ENCODE measurements at places on chromosomes 2 and 18.

DNA sequence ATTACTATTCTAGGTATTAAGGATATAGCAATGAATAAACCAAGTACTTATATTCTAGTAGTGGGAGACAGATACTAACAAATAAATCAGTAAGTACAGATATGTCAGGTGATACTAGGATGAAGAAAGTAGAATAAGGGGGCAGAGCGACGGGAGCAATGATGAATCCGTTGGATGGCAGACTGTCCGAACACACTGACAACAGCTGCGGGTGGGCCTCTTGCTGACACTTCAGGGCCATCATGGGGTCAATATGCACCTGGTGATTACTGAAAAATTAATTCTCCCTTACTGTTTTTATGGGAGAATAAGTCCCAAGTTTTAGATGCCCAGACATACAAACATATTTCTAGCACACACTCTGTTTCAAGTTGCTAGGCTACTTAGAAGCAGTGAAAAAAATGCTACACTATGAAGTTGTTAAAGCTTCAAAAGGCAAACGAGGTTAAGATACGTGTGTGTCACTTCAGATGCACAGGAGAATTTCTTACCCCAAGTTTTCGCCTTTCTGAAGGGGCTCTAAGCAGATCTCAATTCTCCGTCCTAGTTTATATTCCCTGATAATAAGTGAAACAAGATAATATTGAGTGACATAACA, 78.7 kb downstream of the USP40 start:
- DNase-seq = no peak

GRCh38 chr18:21598726-21599584, 1.5 kb downstream of the ESCO1 start:
- no peak for DNase-seq

GRCh38 chr18:22344908-22345670, 72.6 kb downstream of the CTAGE1 start:
- DNase-seq = no peak

- no peak for DNase-seq
These were observed 1047.8 kb downstream of the SOCS6 start for GRCh38 chr18:71336576-71337210.

GRCh38 chr2:223442847-223443246, 159.3 kb downstream of the SCG2 start:
- no peak for DNase-seq

- DNase-seq = no peak
These were observed 271.1 kb downstream of the PRKCE start for GRCh38 chr2:45922577-45922988.

GRCh38 chr2:118052474-118052873, 35.8 kb upstream of the INSIG2 start:
- no peak for DNase-seq

DNA sequence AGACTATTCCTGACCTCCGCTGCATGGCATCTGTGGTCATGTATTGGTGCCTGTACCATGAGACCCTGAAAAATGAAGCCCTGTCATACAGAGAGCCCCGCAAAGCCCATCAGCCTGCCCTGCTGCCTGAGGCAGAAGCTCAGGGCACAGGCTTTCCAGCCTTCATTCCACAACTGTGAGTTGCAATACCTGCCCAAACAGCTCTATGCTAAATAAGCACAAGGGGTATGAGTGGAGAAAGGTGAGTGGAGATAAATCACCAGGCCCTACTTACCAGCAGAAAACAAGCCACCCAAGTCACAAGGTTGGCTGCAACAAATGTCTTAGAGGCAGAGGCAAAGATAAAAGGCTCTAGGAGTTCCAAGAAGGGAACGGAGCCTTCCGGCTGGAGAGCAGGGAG, 277.4 kb downstream of the TNS1 start:
- no peak for DNase-seq

DNA sequence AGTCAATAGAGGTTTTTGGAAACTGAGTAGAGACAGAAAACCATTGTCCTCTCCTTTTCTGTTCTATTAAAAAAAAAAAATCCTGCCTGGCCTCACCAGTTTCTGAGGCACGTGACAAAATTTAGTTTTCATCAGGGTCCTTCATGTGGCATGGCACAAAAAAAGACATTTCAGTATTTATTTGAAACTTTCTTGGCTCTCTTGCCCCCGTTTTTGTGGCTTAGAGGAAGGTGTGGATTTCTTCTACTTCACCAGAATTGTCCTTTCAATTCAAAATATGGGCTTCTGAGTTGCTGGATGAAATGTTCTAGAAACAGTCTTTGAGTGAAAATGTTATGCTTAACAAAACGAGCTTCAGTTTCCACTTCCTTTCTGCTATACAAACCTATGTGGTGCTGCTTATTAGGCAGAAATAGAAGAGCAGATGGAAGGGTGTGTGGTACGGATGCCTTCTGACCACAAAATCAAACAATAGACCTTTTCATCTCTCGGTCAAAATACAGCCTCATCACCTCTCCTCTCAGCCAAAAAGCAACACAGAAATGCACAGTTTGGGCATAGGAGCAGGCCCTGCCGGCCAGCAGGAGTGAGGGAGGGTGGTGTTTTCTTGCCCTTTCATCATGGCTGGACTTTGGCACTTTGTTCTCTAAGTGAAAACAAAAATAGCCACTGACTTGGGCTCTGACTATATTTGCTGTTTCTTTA, 89.2 kb downstream of the SH3RF3 start:
- no peak for DNase-seq

- no peak for DNase-seq
These were observed 43.4 kb downstream of the NABP1 start for GRCh38 chr2:191721331-191721730.

DNA sequence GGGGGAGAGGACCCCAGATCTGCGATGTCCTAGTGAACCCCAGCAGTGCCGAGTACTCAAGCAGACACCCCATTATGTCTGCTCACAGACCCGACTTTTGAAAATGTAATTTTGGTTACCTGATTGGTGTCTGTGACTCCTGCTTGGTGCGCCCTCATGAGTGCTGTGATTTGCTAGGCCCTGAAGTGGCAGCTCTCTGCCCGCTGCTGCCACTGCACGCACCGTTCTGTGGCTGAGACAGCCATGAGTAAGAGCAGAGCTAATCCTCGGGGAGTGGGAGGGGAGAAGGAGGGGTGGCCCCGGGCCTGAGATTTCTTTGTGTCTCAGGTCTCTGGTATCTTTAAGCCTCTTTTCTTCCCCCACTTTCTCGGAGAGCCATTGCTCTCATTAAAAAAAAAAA, 18.2 kb downstream of the FHOD3 start:
- DNase-seq = no peak

GRCh38 chr2:163698857-163699256, 37.0 kb downstream of the FIGN start:
- DNase-seq = no peak

DNA sequence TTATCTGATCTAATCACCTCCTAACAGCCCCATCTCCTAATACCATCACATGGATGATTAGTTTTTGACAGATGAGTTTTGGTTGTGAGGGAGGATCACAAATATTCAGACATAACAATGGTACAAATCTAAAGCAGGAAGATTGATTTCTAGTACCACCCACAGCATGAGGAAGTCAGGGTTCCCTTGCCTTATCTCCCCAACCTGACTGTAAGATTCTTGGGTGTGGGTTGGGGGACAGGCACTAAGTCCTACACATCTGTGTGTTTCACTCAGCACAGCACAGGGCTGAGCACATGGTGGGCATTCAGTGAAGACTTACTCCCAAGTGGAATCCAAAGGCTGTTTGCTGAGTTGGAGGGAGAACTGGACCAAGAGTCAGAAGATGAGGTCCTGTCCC, 93.8 kb upstream of the CXCR4 start:
- DNase-seq = no peak

DNA sequence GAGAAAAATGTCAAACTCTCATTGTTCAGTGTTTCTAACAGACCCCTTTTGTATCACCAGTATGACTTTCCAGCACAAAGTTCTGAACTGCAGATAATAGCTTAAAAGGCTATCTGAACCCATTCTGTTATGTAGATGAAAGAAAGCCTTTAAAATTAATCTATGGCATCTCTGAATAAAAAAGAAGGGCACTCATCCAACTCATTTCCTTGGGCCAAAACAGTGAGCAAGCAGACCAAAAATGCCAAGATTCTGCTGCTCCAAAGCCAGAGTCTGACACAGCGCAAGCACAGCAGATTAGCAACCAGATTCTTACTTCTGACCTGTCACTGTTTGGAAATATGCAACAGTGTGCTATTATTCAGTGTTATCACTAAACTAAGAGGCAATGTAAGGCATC, 22.6 kb upstream of the ITGA6 start:
- no peak for DNase-seq

GRCh38 chr2:222862106-222862908, 1.5 kb downstream of the ACSL3 start:
- no peak for DNase-seq

DNA sequence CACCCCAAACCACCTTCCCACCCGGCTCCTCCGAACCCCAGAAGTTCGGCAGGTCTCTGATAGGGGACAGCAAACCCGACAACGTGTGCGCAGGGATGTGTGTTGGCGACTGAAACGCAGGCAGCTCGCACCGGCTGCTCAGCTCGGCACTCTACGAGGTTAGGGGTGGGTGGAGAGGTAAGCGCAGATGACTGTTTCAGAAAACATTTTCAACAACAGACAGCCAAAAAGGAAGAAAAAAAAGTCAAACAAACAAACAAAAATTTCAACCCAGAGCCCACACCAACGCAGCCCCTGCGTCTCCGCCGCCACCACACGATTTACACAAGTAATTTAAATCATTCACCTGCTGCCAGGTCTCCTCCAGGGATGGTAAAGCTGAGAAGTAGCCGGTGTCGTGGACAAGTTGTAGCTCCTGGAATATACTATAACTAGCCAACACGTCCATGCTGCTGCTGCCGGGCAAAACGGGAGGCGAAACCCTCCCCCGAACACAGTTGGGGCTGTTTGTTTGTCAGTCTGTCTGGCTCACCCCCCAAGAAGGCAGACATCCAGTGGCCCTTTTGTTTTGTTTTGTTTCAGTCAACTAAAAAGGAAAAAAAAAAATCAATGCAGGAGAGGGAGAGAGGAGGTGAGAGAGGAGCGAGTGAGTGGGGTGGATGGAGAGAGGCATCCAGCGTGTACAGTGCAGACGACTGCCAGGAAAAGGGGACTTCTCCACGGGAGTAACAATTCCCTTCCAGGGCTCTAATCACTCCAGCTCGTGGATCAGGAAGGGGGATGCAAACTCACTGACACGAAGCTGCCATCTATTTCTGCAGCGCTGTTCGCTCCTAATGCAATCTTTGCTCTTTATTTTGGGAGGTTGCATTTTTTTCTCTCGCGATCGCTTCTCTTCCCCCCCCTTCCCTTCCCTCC, at the start of gene KLF7:
Gene KLF7, minus strand, starts transcription at position 828 of the 918 bp plus-strand sequence. Its CDS starts 380 bp downstream, at position 448.
- peak; percentile 65 for DNase-seq

GRCh38 chr2:223618172-223619035, 16.2 kb upstream of the SCG2 start:
- DNase-seq = no peak

- peak; percentile 44 for DNase-seq
These were observed 2.0 kb downstream of the PHLPP1 start for GRCh38 chr18:62717169-62717924.

- DNase-seq = no peak
These were observed 7.8 kb downstream of the LOXHD1 start for GRCh38 chr18:46649071-46649862.

DNA sequence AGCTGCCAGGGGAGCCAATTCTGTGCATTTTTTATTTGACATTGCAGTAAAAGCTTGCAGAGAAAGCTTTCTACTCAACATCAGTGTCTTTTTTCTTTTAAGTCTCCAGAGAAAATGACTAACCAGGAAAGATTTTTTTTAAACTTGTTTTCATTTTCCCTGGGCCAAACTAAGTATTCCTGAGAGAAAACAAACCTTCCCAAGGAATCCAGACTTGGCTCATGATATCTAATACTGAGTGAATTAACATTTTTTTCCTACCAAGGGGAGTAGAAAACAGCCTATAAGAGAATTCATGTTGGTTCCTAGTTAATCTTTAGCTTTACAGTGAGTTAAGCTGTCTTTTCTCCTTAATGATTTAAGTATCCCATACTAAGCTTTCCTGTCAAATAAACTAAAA, 46.7 kb downstream of the DAPL1 start:
- no peak for DNase-seq

- no peak for DNase-seq
These were observed 239.9 kb upstream of the FOSL2 start for GRCh38 chr2:28152585-28153280.

- no peak for DNase-seq
These were observed 5.3 kb downstream of the AGFG1 start for GRCh38 chr2:227477291-227477690.

DNA sequence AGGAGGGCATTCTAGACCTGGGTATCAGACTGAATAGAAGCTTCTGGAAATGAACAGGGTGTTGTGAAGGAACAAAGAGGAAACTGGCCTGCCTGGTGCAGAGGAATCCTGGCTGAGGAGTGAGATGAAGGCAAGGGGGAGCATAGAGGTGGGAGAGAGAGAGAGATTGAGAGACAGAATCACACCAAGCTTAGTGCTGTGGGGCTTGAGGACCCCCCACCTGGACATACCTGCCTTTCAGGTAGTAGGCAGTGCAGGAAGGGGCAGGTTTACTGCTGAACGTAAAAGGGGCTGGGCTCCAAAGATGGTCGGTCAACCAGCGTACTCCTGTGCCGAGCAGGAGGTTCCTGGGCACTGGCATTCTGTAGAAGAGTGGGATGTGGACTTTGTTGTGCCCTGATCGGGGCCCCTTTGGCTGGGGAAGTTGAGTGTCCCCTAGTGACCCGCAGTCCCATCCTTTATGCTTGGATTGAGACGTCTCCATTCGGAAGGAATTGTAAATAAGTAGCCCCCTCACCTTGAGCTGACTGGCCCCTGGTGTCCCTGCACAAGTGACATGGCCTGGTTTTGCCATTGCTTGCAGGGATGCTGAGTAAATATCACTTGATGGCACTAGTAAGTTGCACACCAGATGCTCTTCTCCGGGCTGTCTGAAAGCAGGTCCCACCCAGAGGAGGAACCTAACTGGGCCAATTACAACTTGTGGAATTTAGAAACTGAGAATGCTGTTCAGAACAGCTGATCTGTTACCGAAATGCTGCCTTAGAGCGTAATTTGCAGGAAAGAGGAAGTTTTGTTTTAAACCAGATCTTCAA, 1.4 kb downstream of the UBE2F start:
- peak; percentile 43 for DNase-seq

GRCh38 chr18:48780201-48780912, 170.4 kb downstream of the SMAD7 start:
- no peak for DNase-seq

Measured in activated T-cell treated with anti-CD3 and anti-CD28 coated beads, Interleukin-2, amount 50 U/mL, for 48 hours (primary cell).